ENCODE measurements at places on chromosomes 3 and 15. TPM values are rescaled to one million over a fixed set of nuclear protein-coding genes. Genes with fewer than 3 reads are reported as not detected.

The GOLGA8S gene
- total RNA-seq = 0.53 TPM

The NPRL2 gene
- total RNA-seq = 17.7 TPM

The SYNPR gene
- total RNA-seq = not detected

The MEF2A gene
- 80.1 TPM for total RNA-seq

The ZDHHC19 gene
- 1.0 TPM for total RNA-seq

The TRNT1 gene
- 22.3 TPM for total RNA-seq

The TMOD2 gene
- 14.7 TPM for total RNA-seq

The SIN3A gene
- 51.6 TPM for total RNA-seq

The GPR62 gene
- not detected for total RNA-seq

DNA sequence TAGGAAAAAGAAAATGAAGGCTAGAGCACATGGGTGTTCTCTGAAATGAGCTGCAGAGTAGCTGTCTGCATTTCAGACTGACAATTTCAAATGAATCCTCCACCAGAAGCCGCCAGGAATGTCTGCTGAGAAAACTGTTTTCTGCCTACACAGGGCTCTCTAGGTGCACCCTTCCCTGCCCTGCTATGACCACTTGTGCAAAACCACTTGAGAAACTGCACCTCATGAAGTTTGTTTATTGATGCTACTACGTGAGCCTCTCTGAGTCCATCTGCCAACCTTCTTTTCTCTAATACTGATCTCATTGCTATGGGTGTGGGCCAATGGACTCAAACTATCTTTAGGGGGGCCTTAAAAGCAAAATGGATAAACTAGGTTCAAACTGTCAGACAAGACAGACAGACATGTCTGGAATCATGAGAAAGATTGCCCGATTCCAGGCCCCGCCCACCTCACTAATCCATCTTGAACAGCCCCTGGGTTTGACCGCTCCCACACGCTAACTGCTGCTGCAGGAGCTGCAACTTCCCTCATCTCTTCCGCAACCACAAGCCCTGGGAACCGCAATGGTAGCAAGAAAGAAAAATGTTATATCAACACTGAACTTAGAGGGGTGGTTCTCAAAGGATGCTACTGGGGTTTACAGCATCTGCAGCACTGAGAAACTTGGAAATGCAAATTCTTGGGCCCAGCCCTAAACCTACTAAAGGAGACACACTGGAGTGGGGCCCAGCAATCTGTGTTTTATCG lies 9.0 kb upstream of the CD47 start:
- H3K4me3 ChIP-seq = no peak overlapping the region
- H3K4me1 ChIP-seq = no peaks in the 10 kb centered on the region
- H3K27ac ChIP-seq = no peak overlapping the region
- no peaks in the 10 kb centered on the region for H3K27me3 ChIP-seq

DNA sequence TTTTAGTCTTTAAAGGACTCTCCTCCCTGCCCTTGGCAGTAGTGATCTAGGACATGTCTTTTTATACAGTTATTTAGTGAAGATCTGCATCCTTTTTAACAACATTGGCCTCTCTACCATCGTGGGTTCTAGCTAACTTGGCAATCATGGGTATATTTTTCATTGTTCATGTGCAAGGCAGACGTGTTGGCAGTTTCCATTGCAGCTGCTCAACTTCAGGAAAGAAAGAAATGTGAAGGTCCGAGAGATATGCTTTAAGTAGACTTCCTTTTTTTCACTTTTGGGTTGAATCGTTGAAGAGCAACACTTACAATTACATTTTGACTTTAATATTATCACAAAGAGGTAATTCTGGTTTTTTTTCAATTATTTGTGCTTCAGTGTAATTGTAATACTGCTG lies 172.6 kb downstream of the SATB1 start:
- no peaks in the 10 kb centered on the region for H3K27me3 ChIP-seq
- no peak overlapping the region for H3K27ac ChIP-seq
- DNase-seq = no peak

- H3K27me3 ChIP-seq = no peaks in the 10 kb centered on the region
- no peak for DNase-seq
- H3K36me3 ChIP-seq = no peaks in the 10 kb centered on the region
- no peaks in the 10 kb centered on the region for H3K4me1 ChIP-seq
- H3K27ac ChIP-seq = no peak overlapping the region
These were observed 8.0 kb downstream of the CLDN16 start for GRCh38 chr3:190396001-190396400.

DNA sequence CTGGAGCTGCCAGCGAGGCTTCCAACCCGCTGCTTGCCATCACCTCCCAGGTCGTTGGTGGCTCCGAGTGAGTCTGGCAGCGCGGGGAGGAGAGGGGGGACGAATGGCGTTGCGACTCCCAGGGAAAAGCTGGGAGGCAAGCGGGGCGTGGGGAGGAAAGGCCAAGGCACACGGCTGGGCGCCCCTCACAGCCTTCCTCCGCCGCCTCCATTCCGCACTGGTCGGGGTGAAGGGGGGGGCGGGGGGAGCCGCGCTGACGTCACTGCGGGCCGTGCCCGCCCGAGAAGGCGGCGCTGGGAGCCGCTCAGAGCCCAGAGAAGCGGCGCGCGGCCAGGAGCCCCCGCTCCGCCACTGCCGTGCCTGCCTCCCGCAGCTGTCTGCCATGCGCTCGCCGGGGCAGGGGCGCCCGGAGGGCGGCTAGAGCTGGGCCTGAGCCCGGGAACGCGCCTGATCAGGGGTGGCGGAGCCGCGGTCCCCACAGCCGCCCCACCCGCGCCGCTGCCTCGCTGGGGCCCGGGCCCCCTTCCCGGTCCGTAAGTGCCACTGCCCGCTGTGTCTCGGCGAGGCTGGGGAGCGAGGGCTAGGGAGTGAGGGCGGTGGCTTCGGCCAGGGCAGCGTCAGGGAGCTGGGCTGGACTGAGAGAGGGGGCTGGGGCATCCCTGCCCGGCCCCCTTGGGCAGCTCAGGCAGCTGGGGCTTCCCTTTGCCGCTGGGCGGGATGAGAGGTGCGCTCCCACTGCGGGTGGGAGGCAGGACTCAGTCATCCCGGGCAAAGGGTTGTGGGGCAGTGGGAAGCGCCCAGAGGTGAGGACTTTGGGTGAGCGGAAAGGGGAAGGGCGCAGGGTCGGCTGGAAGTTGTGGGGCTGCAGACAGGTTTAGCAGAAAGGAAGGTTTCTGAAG lies 27.8 kb upstream of the POLG start:
- H3K4me3 ChIP-seq = no peak overlapping the region
- H3K4me1 ChIP-seq = peaks cover 25% of the 10 kb centered on the region
- no peak overlapping the region for H3K27ac ChIP-seq
- peaks cover 97% of the 10 kb centered on the region for H3K27me3 ChIP-seq

- H3K27ac ChIP-seq = no peak overlapping the region
- H3K27me3 ChIP-seq = no peaks in the 10 kb centered on the region
- H3K36me3 ChIP-seq = no peaks in the 10 kb centered on the region
- no peak overlapping the region for H3K4me3 ChIP-seq
- DNase-seq = no peak
These were observed 73.0 kb downstream of the MGLL start for GRCh38 chr3:127749361-127749760.

GRCh38 chr3:142180761-142181362 lies 31.5 kb upstream of the TFDP2 start:
- DNase-seq = no peak
- no peaks in the 10 kb centered on the region for H3K27me3 ChIP-seq
- peaks cover 69% of the 10 kb centered on the region for H3K36me3 ChIP-seq
- H3K4me3 ChIP-seq = no peak overlapping the region
- no peak overlapping the region for H3K27ac ChIP-seq
- H3K4me1 ChIP-seq = no peaks in the 10 kb centered on the region

DNA sequence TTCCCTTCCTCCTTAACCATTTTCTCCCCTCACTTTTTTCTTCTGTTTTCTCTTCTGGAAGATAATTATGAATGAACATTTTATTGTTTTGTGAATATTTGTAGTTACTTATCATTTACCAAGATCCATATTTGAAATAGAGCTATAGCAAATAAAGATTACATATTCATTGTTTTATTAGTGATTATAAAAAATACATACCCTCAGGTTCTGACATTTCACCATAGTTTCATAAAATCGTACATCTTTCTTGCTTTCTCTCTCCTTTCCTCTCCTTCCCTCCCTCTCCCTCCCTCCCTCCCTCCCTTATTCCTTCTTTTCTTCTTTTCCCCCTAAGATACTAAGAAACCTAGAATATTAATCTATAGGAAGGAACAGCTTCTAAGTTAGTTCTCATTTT lies 410.9 kb upstream of the GOLIM4 start:
- no peaks in the 10 kb centered on the region for H3K36me3 ChIP-seq
- H3K4me3 ChIP-seq = no peak overlapping the region
- H3K4me1 ChIP-seq = no peaks in the 10 kb centered on the region

GRCh38 chr3:50324351-50325112 lies 2.0 kb upstream of the HYAL2 start:
- no peaks in the 10 kb centered on the region for H3K27me3 ChIP-seq
- H3K4me3 ChIP-seq = peak overlapping the region; percentile 9
- peak overlapping the region; percentile 98 for H3K27ac ChIP-seq
- H3K36me3 ChIP-seq = peaks cover 28% of the 10 kb centered on the region
- H3K4me1 ChIP-seq = peaks cover 75% of the 10 kb centered on the region
- peak; percentile 81 for DNase-seq

DNA sequence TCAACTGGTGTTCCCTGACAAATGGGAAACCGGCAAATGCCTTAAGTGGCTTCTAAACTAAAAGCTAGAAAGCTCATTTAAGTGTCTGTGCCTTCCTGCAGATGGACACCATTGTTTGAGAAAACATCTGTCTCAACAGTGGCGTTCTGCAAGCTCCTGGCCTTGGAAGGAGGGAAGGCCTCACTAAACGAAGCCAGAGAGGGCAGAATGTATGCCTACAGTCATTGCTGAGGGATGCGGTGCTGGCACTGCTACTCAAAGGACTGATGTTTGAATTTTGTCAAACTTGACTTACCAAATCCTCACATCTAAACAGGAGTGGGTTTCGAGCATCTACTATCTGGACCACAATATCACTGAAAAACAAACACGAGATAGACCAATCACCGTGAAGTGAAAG lies 12.2 kb downstream of the LSG1 start:
- H3K36me3 ChIP-seq = peaks cover 75% of the 10 kb centered on the region
- no peak overlapping the region for H3K27ac ChIP-seq
- H3K4me3 ChIP-seq = no peak overlapping the region
- no peak for DNase-seq

- no peak for DNase-seq
- no peaks in the 10 kb centered on the region for H3K4me1 ChIP-seq
- H3K4me3 ChIP-seq = no peak overlapping the region
- no peaks in the 10 kb centered on the region for H3K36me3 ChIP-seq
- no peaks in the 10 kb centered on the region for H3K27me3 ChIP-seq
These were observed 99.5 kb upstream of the KCNMB2 start for GRCh38 chr3:178436773-178437172.

- no peak overlapping the region for H3K4me3 ChIP-seq
- no peak overlapping the region for H3K27ac ChIP-seq
- DNase-seq = no peak
- H3K4me1 ChIP-seq = no peaks in the 10 kb centered on the region
These were observed 33.3 kb downstream of the LEO1 start for GRCh38 chr15:51938286-51938685.

DNA sequence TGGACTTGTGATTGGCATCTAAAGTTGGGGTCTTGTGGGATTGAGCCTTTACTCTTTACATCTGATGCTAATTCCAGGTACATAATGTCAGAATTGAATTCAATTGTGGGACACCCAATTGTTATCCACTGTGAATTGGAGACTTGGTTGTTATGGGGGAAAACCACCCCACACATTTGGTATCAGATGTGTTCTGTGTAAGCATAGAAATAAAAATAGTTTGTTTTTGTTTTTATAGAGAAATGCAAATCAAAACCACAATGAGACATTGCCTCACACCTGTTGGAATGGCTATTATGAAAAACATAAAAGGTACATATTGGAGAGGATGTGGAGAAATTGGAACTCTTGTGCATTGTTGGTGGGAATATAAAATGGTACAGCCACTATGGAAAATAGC lies 58.5 kb downstream of the CPA3 start:
- H3K27me3 ChIP-seq = no peaks in the 10 kb centered on the region
- DNase-seq = no peak
- H3K27ac ChIP-seq = no peak overlapping the region
- no peaks in the 10 kb centered on the region for H3K36me3 ChIP-seq

GRCh38 chr3:38738630-38739395 lies 77.2 kb downstream of the SCN10A start:
- DNase-seq = no peak
- no peak overlapping the region for H3K4me3 ChIP-seq
- H3K36me3 ChIP-seq = no peaks in the 10 kb centered on the region
- no peak overlapping the region for H3K27ac ChIP-seq

- H3K27ac ChIP-seq = peak overlapping the region; percentile 76
- DNase-seq = no peak
- no peaks in the 10 kb centered on the region for H3K36me3 ChIP-seq
These were observed 549 bp downstream of the C3orf18 start for GRCh38 chr3:50567011-50567385.

GRCh38 chr15:91974321-91974720 lies 120.8 kb downstream of the SLCO3A1 start:
- no peak for DNase-seq
- H3K4me1 ChIP-seq = peaks cover 31% of the 10 kb centered on the region
- H3K36me3 ChIP-seq = no peaks in the 10 kb centered on the region
- no peak overlapping the region for H3K27ac ChIP-seq
- no peaks in the 10 kb centered on the region for H3K27me3 ChIP-seq
- no peak overlapping the region for H3K4me3 ChIP-seq

GRCh38 chr15:68991723-68992122 lies 22.8 kb upstream of the NOX5 start:
- H3K4me1 ChIP-seq = no peaks in the 10 kb centered on the region
- no peaks in the 10 kb centered on the region for H3K27me3 ChIP-seq
- no peaks in the 10 kb centered on the region for H3K36me3 ChIP-seq
- DNase-seq = no peak

DNA sequence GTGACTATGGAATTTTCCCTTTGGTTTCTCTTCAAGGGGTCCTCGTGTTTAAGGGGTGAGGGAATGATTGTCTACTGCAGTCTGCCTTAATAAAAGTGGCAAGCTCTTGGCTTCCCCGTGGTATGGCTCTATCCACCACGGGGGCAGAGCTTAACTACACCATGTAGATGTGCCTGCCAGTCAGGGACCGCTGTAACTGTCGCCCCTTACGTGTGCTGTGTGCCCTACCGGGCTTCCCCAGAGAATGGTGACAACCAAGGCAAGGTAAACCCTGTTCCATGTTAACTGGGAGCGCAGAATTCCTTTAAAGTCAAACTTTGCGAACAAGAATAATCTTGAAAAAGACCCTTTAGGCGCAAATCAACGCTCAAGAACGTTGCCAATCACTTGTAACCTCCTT lies 966 bp upstream of the C3orf80 start:
- H3K36me3 ChIP-seq = no peaks in the 10 kb centered on the region
- no peak overlapping the region for H3K27ac ChIP-seq
- DNase-seq = no peak
- H3K4me1 ChIP-seq = peaks cover 20% of the 10 kb centered on the region

DNA sequence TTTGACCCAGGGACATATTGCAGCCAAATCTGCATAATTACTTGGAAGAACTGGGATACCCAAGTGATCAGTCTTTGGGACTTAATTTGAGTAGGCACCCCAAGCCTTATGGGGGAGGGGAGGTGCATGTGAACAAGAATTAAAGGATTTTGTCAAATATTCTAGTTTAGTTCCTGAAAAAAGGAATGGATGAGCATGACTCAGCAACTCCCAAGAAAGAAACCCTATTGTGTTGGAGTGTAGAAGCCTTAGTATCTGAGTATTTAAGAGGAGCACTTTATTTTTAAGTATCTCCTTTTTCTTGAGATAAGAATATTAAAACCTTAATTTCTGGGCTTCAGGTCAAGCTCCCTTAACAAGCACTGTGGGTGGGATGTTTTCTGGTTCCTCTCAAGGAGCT lies 222.4 kb downstream of the CD47 start:
- no peak overlapping the region for H3K4me3 ChIP-seq
- no peak overlapping the region for H3K27ac ChIP-seq
- DNase-seq = no peak
- H3K27me3 ChIP-seq = no peaks in the 10 kb centered on the region

- peak overlapping the region; percentile 42 for H3K4me3 ChIP-seq
- H3K27ac ChIP-seq = no peak overlapping the region
- no peaks in the 10 kb centered on the region for H3K36me3 ChIP-seq
- DNase-seq = peak; percentile 64
These were observed 40.4 kb downstream of the DNAJB8 start for GRCh38 chr3:128426128-128426921.

Measured in lower lobe of right lung (tissue), 2 donors.